ENCODE measurements at places on chromosomes 1 and 21. TPM values are rescaled to one million over a fixed set of nuclear protein-coding genes. Genes with fewer than 3 reads are reported as not detected.

The PTPRC gene
- total RNA-seq, result 421 TPM

DNA sequence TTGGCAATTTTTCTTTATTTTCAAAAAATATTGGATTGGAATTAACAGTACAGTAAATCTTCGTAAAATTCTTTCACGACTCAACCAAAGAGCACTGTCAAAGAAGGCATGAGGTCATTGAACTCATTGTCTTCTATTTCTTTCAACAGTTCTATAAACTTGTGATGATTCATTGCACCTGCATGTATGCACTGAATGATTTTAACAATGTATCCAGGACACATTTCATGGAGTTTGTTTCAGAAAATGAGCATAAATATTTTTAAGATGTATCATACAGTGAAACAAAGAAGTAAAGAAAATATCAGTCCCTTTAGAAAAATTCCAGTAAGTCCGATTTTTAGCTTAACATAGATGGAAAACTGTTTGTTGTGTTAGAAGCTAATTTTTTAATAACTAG lies 33.6 kb upstream of the CD34 start:
- no peak for DNase-seq

The TCHHL1 gene
- not detected for total RNA-seq

- no peak for DNase-seq
Observed at GRCh38 chr1:211684791-211685190, 9.4 kb upstream of the NEK2 start.

The AMY1A gene
- total RNA-seq, result not detected

The ZNF593OS gene
- total RNA-seq, result not detected

GRCh38 chr1:93716941-93717368 lies 35.3 kb upstream of the BCAR3 start:
- DNase-seq, result peak; percentile 18

- DNase-seq, result no peak
Observed at GRCh38 chr1:42833981-42834380, 12.4 kb upstream of the ZNF691 start.

- DNase-seq, result no peak
Observed at GRCh38 chr1:101207891-101208290, 28.9 kb upstream of the S1PR1 start.

DNA sequence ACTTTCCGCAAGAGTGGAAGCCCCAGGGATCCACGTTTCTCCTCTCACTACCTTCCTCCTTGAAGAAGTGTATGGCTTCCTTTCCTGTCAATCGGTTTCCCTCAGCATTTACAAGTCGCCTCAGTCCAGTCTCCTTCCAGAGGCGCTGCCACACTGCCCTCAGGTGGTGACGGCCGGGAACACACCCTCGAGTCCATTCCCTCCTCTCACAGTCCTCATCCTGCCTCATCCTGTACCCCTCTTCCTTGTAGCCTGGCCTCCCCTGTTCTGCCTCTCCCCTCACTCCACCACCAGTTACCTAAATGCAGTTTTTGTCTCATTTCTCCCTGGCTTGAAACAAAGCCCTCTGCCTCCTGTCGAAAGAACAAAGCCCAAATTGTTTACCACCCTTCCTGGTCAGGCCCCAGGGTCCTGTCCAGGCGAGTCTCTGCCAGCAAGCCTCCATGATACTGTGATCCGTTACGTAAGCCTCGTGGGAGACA lies 23.2 kb upstream of the LSM10 start:
- peak; percentile 87 for DNase-seq

Measured in activated naive CD8-positive, alpha-beta T cell treated with anti-CD3 and anti-CD28 coated beads for 36 hours (primary cell).